ENCODE measurements at places on chromosomes 11 and 22.
A peak's percentile ranks its signal among the peaks of the same experiment; 100 is the strongest.

GRCh38 chr22:28711820-28712777 is 29.5 kb downstream of the CHEK2 start:
- DNase-seq, result no peak

- no peak for DNase-seq
These were observed 356.3 kb upstream of the NARS2 start for GRCh38 chr11:78930810-78931523.

DNA sequence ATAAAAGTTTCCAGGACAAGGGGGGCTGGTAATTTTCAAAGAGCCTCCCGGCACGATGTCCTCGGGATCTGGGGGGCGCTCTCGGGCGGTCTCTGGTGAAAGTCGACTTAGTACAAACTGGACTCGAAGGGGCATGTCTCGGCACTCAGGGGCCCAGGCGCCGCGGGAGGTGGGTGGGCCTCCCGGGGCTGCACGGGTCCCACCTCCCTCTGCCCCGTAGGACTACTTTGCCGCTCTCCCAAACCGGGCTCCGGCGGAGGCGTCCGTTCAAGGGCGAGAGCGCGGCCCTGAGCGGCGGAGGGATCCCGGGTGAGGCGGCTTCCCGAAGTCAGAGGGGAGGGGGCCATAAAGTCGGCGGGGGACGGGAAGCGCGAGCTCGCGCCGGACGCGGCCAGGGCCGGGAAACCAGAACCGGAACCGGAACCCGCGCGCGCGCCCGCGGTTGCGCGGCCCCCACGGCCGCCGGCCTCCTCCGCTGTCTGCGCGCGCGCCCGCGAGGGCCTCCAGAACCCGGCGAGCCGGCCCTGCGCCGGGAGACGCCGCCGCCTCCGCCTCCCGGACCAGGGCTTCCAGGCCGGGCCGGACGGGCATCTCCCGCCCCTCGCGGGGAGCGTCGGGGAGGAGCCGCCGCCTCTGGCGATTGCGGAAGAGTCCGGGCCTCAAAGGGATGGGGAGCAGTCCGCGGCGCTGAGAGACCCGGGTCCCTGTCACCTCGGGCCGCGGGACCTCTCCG is at the start of gene ARHGEF12:
TSS of gene ARHGEF12 (plus strand) at position 506 of the 733 bp plus-strand sequence. CDS start 831 bp downstream, outside the sequence.
- DNase-seq, result peak; percentile 56

GRCh38 chr22:44689173-44689572 is 12.8 kb upstream of the PRR5 start:
- DNase-seq, result no peak

DNA sequence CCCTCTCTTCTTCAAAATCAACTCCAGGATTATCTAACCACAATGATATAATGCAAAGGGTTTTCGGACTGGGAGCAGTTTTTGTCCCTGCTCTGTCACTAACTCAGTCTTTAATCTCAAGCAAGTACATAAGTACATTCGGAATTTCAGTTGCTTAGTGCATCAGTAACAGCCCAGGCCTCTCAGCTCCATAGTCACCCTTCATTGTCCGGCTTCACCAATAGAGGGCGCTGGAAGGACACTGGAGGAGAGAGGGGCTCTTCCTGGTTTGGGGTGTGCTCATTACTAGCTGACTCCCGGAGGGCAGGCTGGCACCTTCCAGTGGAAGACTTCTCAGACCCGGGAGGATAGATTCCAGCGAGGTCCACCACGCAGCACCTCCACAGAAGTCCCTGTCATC is 90.4 kb upstream of the PDGFD start:
- no peak for DNase-seq

DNA sequence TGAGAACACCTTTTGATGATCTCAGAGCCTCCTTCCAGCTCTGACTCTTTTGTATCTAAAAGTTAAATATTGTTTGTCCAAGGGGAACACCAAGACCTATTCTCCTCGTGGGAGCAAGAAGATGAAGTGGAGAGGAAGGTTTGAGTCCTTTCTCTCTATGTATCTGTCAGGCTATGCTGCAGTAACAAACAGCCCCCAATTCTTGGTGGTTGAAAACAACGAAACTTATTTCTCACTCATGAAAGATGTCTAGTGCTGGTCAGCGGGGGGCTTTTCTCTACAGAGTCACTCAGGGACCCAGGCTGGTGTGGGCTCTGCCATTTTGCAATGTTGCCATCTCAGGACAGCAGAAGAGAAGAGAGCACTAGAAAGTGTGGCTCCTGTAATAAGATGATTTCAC is 6.2 kb upstream of the CRYBB2 start:
- DNase-seq, result no peak

GRCh38 chr22:20456064-20456721 is 18.6 kb upstream of the SCARF2 start:
- DNase-seq, result peak; percentile 61

DNA sequence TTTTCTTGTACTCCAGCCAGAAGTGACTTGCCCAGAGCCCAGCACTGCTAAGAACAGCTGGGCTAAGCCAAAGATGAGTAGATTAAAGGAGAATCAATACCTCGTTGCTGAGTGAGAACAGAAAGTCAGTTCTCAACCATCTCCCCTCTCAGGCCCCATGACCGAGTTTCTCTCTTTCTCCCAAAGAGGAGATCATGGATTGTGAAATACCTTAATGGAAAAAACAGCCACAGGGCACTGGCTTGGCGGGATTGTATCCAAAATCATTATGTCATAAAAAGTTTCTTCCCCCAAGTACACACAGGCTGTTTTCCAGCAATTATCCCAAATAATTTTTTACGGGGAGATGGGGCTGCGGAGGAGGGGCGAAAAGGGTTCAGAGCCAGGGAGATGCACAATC is 111.8 kb upstream of the TMEM45B start:
- no peak for DNase-seq

- DNase-seq, result no peak
These were observed 19.2 kb downstream of the THAP12 start for GRCh38 chr11:76361776-76362175.

- DNase-seq, result no peak
These were observed 55.0 kb upstream of the PTH start for GRCh38 chr11:13550761-13551160.

DNA sequence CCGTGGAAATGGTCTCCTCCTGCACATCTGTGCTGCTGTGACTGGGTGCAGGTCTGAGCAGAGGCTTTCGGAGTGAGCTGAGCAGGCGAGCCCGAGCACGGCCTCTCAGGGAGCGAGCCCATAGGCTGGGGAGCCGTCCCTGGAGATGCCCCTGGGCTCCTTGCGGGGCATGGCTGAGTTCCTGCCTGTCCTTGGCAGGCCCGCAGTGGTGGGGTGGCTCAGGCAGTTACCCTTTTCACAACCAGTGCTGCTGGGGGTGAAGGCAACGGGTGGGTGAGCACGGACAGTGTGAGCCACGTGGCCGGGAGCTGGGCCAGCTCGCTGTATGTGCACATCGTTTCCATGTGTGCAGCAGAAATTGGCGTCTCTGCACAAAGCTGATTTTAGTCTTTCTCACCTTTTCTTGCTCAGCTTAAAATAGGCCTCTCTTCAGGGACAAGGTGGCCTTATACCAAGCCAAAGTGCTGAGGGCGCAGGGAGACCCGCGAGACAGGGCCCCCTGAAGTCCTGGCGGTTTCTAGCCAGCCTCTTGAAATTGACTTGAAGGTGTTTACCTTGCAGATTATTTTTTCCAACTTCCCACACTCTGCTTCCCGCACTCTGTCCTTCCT is at the start of gene TP53AIP1:
TSS of gene TP53AIP1 (minus strand) at position 55 of the 611 bp plus-strand sequence. CDS start 5,053 bp downstream, outside the sequence.
- no peak for DNase-seq

DNA sequence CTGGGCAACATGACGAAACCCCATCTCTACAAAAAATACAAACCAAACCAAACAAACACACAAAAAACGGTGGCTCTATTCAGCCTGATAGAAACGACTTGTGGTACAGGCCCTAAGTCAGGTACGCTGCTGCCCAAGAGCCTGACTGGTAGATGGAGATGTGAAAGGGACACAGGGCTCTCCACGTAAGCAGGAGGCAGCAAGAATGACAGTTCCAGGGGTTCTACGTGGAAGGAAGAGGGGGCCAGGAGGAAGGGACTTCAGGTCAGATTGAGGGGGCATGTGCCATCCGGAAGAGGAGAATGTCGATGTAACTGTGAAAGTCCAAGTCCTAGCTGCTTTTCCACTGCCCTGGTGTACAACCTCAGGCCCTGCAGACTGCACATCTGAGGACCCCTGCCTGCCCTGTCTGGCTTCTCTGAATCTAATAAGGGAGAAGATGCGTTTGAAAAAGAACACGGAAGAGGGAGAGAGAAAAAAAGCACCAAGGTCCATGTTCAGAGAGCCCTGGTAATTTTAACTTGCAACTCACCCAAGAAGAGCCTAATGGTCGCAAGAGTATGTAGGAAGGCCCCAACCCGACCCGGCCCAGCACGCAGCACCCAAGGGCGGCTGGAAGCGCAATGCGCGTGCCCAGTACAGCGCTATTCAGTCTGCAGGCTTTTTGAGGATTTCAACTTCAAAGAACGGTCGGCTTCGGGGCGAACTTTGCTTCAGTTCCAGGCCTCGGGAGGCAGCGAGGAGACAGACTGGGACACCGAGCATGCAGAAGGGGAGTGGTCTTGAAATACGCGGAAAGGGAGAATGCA is 909 bp upstream of the ZNRD2 start:
- DNase-seq, result no peak

GRCh38 chr22:26556904-26557303 is 33.0 kb downstream of the TPST2 start:
- DNase-seq, result no peak

DNA sequence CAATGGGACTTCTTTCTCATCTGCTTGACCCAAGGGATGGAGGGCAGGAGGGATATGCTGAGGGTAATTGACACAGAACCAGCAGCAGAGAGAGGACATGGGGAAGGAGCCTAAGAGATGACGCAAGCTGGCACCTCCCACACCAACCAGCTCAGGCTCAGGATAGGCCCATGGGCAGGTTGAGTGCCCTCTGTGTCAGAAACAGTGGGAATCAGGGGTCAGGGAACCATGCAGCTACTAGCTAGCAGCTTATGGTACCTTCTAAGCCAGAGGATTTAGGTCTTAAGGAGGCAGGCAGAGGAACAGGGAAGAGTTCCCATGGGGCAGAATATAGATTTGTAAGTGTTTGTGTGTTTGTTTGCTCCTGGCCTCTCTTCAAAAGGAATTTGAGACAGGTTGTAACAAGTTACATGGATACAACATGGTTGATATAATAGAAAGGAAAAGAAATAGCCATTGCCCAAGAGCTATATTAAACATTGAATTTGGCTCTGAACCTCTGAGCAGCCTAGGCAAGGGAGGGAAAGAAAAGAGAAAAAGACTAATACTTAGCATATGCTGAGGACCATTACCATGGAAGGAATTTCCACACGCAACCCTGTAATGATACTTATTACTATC is 39.9 kb upstream of the NAV2 start:
- no peak for DNase-seq

GRCh38 chr11:331358-332060 is 10.8 kb upstream of the IFITM3 start:
- DNase-seq, result no peak

DNA sequence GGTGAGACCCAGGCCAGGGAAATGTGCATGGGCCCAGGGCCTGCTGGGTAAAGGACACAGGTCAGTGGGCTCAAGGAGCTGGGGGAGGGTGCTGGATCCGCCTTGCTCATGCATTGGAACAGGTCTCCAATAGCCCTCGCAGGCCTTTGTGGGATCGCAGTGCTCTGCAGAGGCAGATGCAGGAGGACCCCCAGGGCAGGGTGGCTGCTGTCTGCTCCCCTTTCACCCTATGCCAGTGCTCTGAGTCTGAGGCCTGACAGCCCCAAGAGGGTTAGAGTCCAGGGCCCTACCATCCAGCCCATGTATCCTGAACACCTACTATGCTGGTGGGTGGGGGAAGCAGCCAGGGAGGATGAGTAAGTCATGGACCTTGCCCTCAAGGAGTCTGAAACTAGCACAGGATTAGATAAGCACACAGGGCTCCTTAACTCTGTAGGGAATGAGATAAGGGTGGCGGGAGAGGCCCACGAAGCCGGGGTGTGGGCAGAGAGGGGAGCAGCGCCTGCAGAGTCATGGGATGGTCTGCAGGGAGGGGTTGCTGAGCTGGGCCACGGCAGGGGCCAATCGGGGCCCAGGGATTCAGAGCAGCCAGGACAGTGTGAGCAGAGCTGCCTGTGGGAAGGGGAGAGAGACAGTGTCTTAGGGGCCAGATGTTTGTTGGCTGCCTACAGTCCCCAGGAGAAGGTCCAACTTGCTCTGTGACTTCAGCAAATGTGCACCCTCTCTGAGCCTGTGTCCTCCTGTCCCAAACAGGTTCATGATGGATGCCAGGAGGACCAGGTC is 10.5 kb upstream of the EHD1 start:
- no peak for DNase-seq

- DNase-seq, result no peak
These were observed 8.3 kb upstream of the FGF19 start for GRCh38 chr11:69711822-69712801.

- no peak for DNase-seq
These were observed 1.9 kb downstream of the CHRM4 start for GRCh38 chr11:46389450-46390330.

Measured in activated T-cell treated with anti-CD3 and anti-CD28 coated beads for 1 hour (primary cell).